ENCODE measurements at places on chromosomes 3 and 15.

GRCh38 chr15:22949074-22949547, 31.1 kb downstream of the CYFIP1 start:
- peak; percentile 30 for DNase-seq

- DNase-seq: no peak
Observed at GRCh38 chr15:52004806-52005205, 14.2 kb upstream of the MAPK6 start.

- no peak for DNase-seq
Observed at GRCh38 chr15:43487271-43487895, 5.6 kb downstream of the TP53BP1 start.

- no peak for DNase-seq
Observed at GRCh38 chr3:70984776-70985482, 598.6 kb downstream of the FOXP1 start.

DNA sequence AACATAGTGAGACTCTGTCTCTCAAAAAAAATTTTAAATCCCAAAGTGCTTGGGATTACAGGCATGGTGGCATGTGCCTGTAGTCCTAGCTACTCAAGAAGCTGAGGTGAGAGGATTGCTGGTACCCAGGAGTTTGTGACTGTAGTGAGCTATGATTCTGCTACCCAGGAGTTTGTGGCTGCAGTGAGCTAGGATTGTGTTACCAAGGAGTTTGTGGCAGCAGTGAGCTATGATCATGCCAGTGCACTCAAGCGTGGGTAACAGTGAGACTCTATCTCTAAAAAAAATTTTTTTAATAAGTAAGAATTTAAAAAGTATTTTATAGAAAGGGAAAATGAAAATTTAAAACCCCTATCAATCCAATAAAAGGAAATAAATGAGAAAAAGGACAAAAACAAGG, 69.5 kb downstream of the FAIM start:
- DNase-seq: no peak

- no peak for DNase-seq
Observed at GRCh38 chr3:123499322-123499721, 50.4 kb upstream of the ADCY5 start.

GRCh38 chr15:63896336-63897115, 62.8 kb upstream of the HERC1 start:
- DNase-seq: peak; percentile 47

GRCh38 chr3:157112536-157112935, 47.4 kb downstream of the CCNL1 start:
- no peak for DNase-seq

GRCh38 chr15:70906842-70907241, 14.2 kb downstream of the LRRC49 start:
- no peak for DNase-seq

DNA sequence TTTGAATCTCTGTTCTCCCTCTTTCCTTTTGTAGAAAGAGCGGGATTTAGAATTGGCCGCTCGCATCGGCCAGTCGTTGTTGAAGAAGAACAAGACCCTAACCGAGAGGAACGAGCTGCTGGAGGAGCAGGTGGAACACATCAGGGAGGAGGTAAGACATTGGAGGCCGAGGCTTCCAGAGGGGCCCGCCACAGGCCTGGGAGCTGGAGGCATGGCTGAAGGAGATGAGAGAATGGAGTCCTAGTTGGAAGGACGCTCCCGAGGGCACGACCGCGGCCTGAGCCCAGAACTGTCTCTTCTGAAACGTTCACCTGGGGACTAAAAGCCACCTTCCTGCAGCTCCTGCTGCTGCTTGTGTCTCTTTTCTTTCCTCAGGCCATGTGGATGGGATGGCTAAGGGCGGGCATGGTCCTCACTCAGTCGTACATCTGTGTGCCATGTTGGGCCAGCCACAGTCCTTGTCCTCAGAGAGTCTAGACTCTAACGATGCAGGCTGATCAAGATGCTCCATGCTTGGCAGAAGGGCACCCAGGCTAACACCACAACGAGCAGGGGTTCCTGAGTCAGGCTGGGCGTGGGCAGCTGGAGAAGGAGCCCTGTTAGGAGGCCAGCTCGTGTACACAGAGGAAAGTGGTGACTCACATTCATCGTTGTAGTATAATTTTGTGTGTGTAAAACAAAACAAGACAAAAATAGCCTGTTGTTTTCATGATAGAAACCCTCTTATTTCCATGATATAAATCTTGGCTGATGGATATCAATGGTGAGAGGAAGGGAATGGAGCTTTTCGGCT, 81.1 kb downstream of the CCK start:
- DNase-seq: no peak

GRCh38 chr3:46926871-46927717, 49.5 kb downstream of the CCDC12 start:
- DNase-seq: no peak

DNA sequence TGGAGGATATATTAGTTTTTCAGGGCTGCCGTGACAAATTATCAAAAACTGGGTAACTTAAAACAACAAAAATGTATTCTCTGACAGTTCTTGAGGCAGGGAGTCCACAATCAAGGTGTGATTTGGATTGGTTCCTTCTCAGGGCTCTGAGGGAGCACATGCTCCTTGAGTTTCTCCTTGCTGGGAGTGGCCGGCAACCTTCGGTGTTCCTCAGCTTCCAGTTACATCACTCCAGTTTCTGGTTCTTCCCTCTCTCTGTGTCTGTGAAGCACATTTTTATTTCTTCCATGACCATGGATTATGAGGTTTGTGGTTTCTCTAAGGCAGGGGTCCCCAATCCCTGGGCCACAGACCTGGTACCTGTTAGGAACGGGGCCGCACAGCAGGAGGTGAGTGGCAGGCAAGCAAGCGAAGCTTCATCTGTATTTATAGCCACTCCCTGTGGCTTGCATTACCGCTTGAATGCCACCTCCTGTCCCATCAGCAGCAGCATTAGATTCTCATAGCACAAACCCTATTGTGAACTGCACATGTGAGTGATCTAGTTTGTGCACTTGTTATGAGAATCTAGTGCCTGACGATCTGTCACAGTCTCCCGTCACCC, 24.3 kb downstream of the LRRC28 start:
- no peak for DNase-seq

DNA sequence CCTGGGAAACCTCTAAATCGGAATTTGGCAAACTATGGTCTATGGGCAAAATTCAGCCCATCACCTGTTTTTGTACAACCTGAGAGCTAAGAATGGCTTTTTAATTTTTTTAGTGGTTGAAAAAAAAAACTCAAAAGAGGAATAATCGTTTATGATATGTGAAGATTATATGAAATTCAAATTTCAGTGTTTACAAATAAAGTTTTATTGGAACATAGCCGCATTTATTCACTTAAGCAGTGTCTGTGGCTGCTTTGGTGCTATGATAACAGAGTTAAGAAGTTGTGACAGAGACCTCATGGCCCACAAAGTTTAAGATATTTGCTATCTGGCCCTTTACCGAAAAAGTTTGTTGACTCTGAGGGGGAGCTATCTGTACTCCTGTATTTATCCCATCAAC, 36.4 kb upstream of the LACTB start:
- no peak for DNase-seq

DNA sequence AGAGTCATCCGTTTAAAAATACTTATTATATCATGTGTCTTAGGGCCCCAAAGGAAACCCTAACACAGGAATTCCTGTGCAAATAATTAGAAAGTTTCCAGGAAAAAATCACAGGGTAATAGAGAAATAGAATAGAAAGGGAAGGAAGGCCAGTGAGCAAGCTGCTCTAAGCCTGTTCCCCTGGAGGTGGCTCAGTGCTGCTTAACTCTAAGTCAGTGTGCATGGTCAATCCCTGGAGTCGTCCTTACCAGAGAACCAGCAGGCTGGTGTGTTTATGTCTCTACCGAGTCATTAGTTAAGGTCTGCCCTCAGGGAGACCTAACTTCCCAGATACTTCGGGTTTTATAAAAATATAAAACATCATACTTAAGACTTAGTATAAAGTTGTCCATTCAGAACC, 21.0 kb upstream of the MCF2L2 start:
- DNase-seq: no peak

GRCh38 chr15:26928051-26928450, 42.9 kb upstream of the GABRG3 start:
- peak; percentile 0 for DNase-seq

- DNase-seq: no peak
Observed at GRCh38 chr3:138338811-138339210, 9.2 kb upstream of the NME9 start.
